ENCODE measurements at places on chromosomes 11 and 22.

DNA sequence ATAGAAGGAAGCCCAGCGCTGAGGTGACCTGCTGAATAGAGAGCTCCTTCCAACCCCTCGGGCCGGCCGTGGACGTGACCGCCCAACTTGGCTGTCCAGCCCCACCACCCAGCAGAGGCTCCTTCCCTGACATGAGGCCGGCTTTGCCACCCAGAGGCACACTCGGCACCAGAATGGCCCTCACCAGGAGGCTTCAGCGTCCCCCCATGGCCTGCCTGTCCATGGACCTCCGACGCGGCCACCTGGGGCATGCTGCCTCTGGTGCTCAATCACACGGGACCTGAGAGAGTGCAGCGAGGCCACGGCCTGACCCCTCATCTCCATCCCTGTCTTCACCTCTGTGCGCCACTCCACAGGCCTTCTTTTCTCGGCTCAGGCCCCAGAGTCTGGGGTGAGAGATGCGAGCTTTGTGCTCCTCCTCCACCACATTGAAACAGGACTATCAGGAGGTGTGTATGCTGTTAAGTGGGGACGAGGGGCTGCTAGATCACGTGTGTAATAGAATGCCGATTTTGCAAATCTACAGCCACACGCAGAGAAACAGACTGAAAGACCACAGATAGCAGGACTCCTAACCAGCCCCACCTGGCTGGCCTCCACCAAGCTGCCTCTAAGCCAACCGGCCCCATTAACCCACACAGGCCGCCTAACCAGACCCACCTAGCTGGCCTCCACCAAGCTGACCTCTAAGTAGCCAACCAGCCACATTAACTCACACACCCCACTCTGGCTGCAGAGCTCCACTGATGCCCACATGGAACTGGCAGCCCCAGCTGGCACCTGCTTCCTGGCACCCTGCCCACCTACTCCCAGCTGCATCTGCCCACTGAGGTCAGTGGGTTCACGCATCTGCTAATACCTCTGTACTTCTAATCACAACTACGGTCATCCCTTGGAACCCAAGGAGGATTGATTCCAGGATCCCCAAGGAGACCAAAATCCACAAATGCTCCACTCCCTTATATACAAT, 20.7 kb downstream of the LINC01488 start:
- DNase-seq: peak; percentile 48

DNA sequence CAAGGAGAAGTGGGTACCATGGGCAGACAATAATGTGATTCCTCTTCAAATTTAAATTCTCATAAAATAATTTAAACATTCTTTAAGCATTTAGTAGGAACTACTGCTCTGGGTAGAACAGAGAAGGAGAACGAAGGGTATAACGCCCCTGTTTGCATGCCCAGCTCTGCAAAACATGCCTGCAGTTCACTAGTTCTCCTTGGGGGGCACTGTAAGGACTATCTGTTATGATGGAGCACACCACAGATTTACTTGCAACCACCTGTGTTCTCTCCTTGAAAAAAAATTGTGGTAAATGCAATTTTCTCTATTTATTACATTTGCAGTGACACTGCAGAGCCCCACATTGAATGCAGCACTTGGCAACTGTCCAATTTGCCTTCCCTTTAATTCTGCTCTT, 100.3 kb downstream of the GUCY1A2 start:
- DNase-seq: no peak

GRCh38 chr11:115766561-115766960, 262.3 kb upstream of the CADM1 start:
- no peak for DNase-seq

DNA sequence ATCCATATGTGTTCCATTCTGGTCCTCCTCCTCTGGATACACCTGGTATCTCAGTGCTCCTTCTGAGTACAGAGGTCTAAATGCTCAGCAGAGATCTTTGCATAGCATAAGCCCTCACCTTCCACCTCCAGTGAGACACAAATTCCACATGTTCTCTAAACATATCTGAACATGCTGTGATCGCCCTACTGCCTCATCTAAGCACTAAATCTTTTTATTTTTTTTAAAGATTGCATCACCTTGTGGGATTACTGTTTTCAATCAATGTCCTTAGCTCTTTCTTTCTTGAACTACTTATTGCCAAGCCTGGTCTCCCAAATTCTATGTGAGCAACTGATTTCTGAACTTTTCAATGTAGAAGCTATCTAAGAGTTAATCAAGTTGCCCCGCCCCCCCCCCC, 113.4 kb downstream of the TRPC6 start:
- no peak for DNase-seq

DNA sequence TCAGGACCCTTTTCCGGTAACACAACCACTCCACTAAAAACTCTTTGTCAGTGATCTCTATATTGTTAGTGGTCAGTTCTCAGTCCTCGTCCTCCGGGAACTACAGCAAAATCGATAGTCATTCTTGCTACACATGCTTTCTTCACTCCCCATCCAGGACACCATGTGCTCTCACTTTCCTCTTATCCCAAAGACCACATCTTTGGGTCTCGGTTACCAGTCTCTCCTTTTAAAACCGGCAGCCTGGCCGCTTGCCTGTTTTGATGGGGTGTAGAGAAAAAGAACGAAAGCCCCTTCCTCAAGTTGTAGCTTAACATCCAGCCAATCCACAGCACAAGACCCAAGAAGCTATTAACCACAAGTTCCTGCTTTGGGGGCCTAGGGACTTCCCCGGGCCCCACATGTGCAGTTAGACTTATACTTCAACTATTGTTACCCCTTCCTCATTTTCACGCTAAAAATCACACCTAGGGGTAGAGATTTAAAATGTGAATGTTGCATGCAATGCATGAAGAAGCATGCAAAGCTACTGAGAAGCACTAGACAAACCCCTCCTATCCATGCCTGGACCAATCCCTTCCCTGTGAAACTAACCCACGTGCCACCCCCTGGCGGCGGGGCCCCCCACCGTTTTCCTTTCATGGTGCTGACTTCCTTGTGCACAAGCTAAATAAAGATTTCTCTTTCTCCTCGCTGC, 1.5 kb upstream of the TOLLIP start:
- DNase-seq: no peak

DNA sequence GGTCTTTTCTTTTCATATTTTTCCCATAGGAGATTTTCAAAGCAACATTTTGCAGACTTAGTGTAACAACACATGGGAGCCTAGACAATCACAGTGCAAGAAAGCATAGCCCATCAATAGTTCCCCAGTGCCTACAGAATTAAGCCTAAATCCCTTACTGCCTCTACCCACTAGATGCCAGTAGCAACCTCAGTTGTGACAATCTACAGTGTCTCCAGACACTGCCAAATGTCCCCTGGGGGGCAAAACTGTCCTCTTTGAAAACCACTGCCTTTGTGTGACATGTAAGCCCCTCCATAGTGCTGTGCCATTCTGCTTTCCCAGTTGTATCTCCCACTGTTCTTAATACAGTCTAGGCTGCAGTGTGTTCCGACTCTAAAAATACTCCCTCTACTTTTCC, 1329.0 kb downstream of the LRRC4C start:
- DNase-seq: no peak

- DNase-seq: no peak
Observed at GRCh38 chr22:39209756-39210155, 35.0 kb downstream of the PDGFB start.

Measured in left ventricle myocardium inferior (tissue), 1 donor.